ENCODE measurements at places on chromosomes 5 and 9.

DNA sequence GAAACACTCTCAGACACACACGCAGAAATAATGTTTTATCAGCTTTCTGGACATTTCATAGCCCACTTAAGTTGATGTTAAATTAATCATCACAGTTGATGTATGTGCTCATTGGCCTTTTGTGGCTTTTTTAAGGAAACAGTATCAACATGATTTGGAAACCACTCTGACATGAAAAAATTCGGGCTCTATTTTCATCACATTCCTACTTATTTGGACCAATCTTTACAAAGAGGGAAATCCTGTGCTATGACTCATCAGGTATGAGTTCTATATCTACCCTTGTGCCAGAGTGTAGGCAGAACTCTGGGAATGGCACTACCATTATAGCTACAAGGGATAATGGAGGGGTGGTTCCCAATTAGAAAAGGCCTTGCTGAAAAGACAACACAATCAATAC, 388.4 kb upstream of the PTGER4 start:
- no peak for DNase-seq

GRCh38 chr5:14167211-14167845, 24.2 kb downstream of the TRIO start:
- DNase-seq = no peak

GRCh38 chr9:124960409-124960752, 19.5 kb upstream of the GOLGA1 start:
- DNase-seq = no peak

GRCh38 chr9:131697908-131698617, 41.8 kb downstream of the RAPGEF1 start:
- no peak for DNase-seq

DNA sequence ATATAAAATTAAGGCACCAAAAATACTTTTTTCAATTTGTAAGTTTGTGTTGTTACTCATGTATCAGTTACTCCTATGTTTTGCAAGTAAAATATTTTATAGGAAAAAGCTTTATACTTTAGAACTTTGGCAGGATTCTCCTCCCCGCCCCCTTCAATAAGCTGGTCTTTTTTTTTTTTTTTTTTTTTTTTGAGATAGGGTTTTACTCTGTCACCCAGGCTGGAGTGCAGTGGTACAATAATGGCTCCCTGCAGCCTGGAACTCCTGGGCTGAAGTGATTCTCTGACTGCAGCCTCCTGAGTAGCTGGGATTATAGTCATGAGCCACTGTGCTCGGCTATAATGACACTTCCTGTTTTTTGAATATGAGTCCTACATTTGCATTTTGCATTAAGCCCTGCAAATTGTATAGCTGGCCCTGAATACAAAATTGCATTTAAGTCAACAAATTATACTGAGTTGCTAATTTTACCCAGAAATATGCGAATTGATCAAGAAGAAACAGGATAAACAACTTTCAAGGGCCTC, 192.9 kb downstream of the PIK3R1 start:
- DNase-seq = no peak

GRCh38 chr5:124310453-124310852, 436.0 kb downstream of the ZNF608 start:
- DNase-seq = no peak

- DNase-seq = no peak
Observed at GRCh38 chr5:156399323-156399722, 72.4 kb downstream of the SGCD start.

- DNase-seq = no peak
Observed at GRCh38 chr5:141633871-141634561, 2.6 kb downstream of the HDAC3 start.

DNA sequence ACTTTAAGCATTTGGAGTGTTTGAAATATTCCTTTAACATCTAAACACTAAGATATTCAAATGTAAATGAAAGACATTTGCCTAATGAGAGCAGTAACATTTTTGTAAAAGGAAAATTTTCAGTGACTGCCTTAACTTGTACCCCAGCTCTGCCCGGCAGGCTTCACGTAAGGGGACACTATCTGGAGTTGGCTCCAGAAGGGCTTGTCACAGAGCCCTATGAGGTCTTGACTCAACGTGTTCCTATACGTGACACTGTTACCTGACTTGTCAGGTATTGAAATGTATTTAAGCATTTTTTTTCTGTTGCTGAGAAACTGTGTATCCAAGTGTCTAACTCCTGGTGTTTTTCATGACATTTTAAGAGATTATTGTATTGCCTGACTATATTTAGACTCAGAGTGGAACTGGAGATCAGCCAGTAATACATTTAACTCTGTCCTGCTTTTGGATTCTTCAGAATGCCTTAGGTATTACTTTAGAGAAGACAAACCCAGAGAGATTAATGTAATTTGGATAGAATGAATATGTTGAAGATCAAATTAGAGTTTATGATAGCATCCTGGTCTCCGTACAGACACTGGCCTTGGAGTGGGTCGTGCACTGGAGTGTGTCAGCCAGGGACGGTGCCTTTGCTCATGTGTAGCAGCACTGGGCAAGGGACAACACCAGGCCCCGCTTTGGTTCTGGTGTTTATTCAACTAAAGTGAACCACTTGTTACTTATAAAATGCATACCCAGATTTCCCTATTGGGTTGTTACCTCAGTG, 34.6 kb upstream of the PHF2 start:
- no peak for DNase-seq

DNA sequence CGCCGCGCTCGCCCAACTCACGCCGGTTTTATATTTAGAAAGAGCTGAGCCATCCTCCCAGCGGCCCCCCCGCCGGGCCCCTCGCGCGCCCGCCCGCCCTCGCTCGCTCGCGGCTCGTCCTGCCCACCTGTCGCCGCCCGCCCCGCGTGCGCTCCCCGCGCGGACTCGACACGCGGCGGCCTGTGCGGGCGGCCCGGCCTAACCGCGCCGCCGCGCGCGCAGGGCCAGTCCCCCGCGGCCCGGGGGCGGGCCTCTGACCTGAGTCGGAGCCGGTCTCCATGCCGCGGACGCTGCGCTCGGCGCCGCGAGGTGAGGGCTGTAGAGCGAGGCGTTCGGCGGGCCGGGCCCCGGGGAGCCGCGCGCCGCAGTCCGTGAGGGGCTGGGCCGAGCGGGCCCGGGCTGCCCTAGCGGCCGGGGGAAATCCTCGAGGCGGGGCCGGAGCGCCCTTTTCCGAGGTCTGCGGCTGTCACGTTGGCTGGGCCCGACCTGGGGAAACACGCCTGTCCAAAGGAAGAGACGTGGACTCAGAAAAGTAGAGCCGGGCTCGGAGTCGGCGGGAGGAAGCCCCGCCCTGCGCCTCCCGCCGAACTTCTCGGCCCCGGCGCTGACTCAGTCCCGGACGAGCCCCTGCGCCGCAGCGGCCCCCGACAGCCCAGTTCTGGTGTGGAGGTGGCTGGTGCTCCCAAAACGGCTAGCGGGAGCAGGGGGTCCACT, at the start of gene ECPAS:
TSS of gene ECPAS (minus strand) at position 526 of the 714 bp plus-strand sequence. CDS start 11,465 bp downstream, outside the sequence.
- DNase-seq = peak; percentile 55

- DNase-seq = no peak
Observed at GRCh38 chr5:129804705-129805104, 56.8 kb downstream of the MINAR2 start.

- no peak for DNase-seq
Observed at GRCh38 chr5:109155625-109156024, 254.1 kb downstream of the PJA2 start.

GRCh38 chr5:6244339-6244714, 134.0 kb downstream of the MED10 start:
- no peak for DNase-seq

DNA sequence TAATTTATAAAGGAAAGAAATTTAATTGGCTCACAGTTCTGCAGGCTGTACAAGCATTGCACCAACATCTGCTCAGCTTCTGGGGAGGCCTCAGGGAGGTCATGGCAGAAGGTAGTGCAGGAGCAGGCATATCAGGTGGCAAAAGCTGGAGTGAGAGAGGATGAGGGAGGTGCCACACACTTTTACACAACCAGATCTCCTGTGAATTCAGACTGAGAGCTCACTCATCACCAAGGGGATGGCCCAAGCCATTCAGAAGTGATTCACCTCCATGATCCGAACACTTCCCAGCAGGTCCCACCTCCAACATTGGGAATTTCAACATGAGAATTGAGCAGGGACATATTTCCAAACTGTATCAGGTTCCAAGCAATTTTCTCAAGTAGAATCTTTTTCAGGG, 84.7 kb upstream of the BRINP1 start:
- no peak for DNase-seq

DNA sequence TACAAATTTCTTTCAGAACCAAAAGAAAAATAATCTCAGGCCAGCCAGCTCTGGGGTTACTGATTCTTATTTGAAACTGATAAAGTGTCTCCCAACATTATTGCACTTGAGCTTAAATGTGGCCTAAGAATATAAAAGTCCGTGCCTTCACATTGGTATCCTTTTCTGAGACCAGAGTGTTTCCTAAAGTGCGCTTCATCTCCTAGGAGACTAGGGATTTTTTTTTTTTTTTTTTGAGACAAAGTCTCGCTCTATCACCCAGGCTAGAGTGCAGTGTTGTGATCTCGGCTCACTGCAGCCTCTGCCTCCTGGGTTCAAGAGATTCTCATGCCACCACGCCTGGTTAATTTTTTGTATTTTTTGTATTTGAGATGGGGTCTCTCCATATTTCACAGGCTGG, 23.6 kb upstream of the KCNIP1 start:
- DNase-seq = no peak

DNA sequence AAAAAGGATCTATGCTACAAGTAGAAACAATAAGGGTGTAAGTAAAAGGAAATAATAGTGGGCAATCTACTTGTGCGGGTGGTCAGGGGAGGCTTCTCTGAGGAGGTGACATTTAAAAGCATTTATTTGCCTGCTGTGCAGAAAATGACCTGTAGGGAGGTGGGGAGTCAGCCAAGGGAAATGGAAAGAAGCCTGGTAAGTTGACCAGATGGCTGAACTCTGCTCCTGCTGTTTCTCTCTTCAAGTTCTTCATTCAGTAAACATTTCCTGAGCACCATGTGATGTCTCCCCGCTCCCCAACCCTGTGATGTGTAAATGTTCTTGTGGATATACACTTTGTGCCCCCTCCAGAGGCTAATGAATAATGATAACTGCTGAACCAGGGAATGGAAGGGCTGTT, 9.9 kb upstream of the SPIN1 start:
- no peak for DNase-seq

DNA sequence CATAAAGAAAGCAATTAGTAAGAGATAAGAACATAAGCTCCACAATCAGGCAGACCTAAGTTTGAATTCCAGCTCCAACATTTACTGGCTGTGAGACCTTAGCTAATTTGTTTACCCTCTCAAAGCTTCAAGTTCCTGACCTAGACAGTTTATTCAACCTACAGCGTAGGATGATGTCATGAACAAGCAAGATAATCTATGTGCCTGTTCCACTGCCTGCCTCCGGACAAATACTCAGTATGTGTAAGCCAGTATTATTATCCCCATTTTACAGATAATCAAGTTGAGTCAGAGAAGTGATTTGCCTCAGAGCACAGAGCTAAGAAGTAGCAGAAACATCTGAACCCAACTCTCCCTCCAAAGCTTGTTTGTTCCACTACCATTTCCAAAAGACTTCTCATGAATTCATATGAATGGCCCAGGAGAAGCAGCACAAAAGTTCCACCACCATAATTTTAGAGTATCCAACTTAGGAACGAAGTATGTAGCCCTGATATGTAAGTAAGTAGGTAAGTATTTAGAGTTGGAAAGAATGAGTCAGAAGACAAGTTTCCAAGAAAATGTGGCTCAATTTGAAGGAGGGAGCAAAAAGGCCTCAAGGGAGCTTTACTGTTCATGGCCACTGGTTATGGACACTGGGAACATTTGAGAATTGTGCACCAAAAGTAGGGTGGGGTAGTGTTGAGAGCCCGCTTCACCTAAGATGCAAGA, 398.2 kb downstream of the NFIB start:
- no peak for DNase-seq

GRCh38 chr9:93017621-93018020, 40.9 kb upstream of the SUSD3 start:
- DNase-seq = no peak

DNA sequence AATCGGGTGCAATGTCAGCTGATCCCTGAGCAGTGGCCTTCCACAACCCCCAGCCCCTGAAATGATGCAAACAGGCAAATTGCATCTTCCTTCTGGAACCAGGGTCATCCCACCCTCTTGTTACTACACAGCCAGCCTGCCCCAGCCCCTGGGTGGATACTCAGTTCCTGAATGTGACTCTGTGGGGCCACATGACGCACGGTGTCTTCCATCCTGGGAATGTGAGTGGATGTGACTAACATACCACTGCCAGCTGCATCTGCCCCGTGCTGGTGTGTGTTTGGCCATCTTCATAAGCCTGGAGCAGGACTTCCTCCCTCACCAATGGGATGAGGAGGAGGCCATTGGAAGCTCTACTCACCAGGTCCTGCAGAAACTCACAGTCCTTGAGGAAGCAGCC, 257.9 kb upstream of the ADAMTS16 start:
- no peak for DNase-seq

DNA sequence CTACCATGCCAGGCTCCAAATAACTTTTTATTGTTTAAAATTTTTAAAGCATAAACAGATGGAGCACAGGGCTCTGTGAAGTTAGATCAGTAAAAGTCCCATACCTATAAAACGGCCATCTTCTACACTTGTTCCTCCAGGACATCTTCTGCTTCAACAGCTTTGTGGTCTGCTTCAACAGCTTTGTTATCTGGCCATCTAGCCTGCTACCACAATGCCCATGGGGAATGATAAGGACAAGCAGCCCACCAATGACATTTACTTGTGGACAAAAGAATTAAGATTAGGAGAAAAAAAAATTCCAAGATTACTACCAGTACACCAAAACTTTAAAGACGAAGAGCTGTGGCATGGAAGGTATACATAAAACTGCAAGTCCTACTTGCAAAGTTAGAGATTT, 2.2 kb upstream of the VPS13A start:
- DNase-seq = no peak

- DNase-seq = no peak
Observed at GRCh38 chr5:82728926-82729702, 348.1 kb downstream of the TMEM167A start.

DNA sequence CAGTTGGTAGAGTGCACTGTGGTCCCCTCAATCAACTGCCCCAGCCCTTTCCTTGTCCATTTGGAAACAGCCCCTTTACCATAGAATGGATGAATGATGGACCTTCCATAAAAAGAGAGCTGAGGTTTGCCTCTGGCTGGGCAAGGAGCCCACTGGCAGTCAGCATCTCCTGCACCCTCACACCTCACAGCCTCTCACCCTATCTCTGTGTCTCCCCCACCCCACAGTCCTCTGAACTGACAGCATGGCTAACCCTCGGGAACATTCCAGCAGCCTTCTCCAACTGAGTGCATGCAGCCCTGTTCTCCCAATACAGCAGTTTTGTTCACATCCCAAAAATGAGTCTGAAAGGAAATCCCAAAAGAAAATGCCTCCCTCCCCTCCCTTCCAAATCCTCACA, 51.7 kb downstream of the RETREG1 start:
- DNase-seq = no peak

DNA sequence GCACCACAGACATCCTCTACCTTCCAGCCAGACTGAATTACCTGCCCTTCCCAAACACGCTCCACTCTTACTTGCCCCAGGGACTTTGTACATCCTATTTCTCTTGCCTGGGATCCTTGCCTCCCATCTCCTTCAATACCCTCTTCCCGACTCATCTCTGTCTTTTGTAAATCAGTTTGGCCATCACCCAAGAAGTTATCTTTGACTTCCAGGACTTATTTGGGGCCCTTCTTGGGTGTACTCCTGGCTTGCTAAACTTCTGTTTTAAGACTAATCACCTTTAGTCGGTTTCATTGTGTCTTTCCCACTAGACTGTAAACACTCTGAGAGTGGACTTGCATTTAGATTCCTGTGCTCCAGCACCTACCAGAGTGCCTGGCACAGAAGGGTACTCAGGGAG, 545.6 kb downstream of the ACTL7B start:
- DNase-seq = no peak

- DNase-seq = no peak
Observed at GRCh38 chr9:77534376-77535057, 113.6 kb downstream of the GNA14 start.

GRCh38 chr9:108724652-108725051, 131.1 kb downstream of the ACTL7B start:
- DNase-seq = no peak
